ENCODE measurements at places on chromosomes 12 and 14. TPM values are rescaled to one million over a fixed set of nuclear protein-coding genes. Genes with fewer than 3 reads are reported as not detected.
A peak's percentile ranks its signal among the peaks of the same experiment; 100 is the strongest.

The NUAK1 gene
- 2.9 TPM for polyA plus RNA-seq

The RFX4 gene
- polyA plus RNA-seq, result not detected

The PLCZ1 gene
- not detected for polyA plus RNA-seq

The CMTM5 gene
- polyA plus RNA-seq, result 1.1 TPM

GRCh38 chr12:16613199-16613598 lies 7.2 kb upstream of the LMO3 start:
- no peak for DNase-seq

- no peak for DNase-seq
Observed at GRCh38 chr12:52050116-52050757, 1.0 kb upstream of the NR4A1 start.

GRCh38 chr12:4025181-4026019 lies 152.2 kb upstream of the PARP11 start:
- DNase-seq, result peak; percentile 40

DNA sequence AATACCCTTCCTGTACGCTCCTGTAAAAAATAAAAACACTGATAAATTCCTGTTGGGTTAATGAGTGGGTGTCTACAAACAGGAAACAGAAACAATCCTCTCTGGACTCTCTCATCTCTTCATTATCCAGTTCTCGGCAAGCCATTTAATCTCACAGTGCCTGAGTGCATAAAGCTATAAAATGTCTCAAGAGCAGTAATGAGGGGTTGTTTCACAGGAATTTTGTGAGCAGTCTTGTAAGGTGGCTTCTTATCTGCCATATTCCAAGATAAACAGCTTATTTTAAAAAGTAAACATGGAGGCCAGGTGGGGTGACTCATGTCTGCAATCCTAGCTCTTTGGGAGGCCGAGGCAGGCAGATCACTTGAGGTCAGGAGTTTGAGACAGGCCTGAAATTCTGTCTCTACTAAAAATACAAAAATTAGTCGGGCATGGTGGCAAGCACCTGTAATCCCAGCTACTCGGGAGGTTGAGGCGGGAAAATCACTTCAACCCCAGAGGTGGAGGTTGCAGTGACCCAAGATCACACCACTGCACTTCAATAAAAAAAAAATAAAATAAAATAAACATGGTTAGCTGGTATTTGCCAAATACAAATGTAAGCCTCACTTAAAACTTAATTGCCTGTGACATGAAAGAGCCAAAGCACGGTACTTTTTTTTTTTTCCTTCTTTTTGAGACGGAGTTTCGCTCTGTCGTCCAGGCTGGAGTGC lies 54.0 kb downstream of the CLIP1 start:
- no peak for DNase-seq

All from kidney (tissue), 22 donors.